Myocyte (in vitro differentiated cells): ENCODE measurements at places on chromosomes 2 and 18. TPM values are rescaled to one million over a fixed set of nuclear protein-coding genes. Genes with fewer than 3 reads are reported as not detected.
A peak's percentile ranks its signal among the peaks of the same experiment; 100 is the strongest.

Gene RGPD6
- total RNA-seq: 12.7 and 29.8 TPM in 2 replicates

Gene ANKAR
- 5.9 and 6.4 TPM in 2 replicates for total RNA-seq

- DNase-seq: no peak
Observed at GRCh38 chr2:23658466-23658942, 268.4 kb downstream of the ATAD2B start.

Gene CFAP53
- total RNA-seq: 0.10 and 0.27 TPM in 2 replicates

- peak; percentile 3 for DNase-seq
Observed at GRCh38 chr2:186780701-186781316, 68.2 kb downstream of the ZSWIM2 start.

DNA sequence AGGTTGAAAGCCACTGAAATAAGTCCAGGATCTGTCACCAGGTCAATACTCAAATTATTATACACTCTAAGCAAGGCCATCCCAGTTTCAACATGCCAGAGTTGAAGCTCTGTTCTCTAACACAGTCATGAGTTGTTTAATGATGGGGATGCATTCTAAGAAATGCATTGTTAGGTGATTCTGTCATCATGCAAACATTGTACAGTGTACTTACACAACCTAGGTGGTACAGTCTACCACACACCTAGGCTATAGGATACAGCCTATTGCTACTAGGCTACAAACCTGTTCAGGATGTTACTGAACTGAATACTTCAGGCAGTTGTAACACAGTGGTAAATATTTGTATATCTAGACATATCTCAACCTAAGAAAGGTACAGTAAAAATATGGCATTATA is 162.2 kb downstream of the BAZ2B start:
- no peak for DNase-seq

Gene ERFE
- total RNA-seq: 8.5 and 10.1 TPM in 2 replicates

- peak; percentile 85 for DNase-seq
Observed at GRCh38 chr18:48227206-48227605, 182.0 kb downstream of the ZBTB7C start.
